Activated naive CD8-positive, alpha-beta T cell treated with anti-CD3 and anti-CD28 coated beads, Interleukin-2, amount 10 ng/mL, durations not matched to agents 7 days and 5 days (primary cell): ENCODE measurements at places on chromosomes 7 and 10. TPM values are rescaled to one million over a fixed set of nuclear protein-coding genes. Genes with fewer than 3 reads are reported as not detected.

Gene DOCK4
- total RNA-seq: 1.4 TPM

DNA sequence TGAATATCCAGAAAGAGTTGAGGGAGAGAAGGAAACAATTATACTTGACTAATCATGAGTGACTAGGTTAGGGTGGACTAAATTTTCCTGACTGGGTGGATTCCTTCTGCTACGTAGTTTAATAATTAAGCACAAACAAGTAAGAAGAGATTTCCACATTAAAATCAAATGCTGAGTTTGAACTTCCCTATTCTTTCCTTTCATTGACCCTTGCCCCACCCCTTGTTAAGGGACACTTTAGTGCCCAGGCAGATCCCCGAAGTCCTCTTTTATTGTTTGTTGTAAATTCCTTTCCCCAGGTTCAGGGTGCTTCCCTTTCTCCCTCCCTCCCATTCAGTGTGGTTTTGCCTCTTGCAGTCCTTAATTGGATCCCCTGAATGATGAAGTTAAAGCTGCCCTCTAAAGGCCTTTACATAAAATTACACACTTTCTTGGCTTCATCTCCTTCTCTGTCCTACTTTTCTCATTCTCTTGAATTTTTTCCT is 8.8 kb upstream of the SPAM1 start:
- DNase-seq: no peak

DNA sequence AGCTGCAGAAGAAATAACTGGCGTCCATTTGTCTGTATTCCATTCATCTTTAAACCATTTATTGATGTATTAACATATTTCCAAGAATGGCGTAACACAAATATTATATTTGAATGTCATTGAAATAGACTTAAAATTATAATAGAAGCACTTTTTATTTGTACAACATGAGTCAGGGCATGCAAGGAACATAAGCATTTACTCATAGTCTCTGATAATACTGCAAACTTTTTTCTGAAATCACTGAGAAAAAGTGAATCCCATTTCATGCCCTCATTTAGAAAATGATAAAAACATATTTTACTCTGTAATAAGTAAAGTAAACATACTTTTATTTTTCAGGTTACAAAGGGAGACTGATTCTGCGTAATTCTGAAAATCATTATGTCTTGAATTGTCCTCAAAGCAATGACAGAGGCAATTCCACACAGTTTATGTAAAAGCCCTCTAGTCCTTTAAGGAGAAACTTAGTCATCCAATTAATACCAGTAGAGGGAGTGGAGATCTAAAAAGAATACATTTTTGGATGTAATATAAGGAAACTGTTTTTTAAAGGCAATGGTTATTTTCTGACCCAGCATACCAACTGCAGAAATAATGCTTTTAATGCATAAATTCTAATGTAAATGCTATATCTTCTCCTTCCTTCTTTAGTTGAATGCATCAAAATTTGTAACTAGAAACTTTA is 58.1 kb downstream of the AGMO start:
- no peak for DNase-seq

GRCh38 chr10:69883310-69884023 is 81.8 kb downstream of the COL13A1 start:
- DNase-seq: no peak

DNA sequence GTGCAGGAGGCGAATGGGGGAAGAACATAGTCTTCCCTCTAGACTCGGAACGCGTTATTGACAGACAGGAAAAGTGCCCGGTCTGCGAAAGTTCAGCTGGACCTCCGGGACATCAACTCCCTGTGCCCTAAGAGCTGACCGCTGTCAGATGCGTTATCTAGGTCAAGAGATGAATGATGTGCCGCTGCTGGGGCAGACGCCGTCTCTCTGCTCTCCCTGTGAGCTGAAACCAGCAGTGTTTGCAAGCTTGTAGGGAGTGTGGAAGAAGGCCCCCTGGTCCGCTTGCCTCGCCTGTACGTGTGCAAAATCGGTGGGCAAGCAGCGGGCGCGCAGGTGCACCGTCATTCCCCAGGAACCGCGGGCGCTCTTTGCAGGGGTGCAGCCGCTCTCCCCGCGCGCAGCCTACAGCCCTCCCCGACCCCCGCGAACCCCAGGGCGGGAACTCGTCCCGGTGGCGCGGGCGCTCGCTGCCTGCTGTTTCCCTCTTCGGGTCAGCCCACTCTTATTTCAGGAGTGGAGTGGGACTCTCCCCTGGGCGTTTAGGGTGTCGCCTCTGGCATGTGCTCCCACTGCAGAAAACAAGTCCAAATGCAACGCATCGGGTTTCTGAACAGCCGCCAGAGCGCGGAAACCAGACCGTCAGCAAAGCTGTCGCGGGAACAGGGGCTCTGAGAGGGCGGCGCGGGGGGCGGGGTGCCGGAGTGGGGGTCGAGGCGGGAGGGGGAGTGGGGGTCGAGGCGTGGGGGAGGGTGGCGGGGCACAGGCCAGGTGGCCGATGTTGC is 1.8 kb upstream of the PFKFB3 start:
- peak; percentile 75 for DNase-seq

DNA sequence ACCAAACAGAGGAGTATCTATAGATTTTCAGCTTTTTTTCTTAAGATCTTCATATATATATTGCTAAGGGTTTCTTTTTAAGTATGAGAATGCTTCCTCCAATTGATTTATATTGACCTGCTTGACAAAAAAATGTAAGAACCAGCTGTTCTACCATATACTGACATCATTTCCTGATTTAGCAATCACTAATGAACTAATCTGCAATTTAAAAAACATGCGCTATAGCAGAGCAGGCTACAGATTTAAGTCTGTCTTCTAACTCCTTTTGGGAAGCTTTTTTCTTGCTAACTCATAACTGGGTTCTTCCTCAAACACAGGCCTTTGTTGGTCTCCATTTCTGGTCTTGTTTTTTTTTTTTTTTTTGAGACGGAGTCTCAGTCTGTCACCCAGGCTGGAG is 33.2 kb downstream of the ABCC2 start:
- no peak for DNase-seq

GRCh38 chr10:85318809-85319807 is 990.7 kb downstream of the CCSER2 start:
- no peak for DNase-seq

- DNase-seq: no peak
Observed at GRCh38 chr10:49299816-49300139, 808 bp downstream of the C10orf71 start.

GRCh38 chr10:52740913-52741675 is 31.5 kb downstream of the MBL2 start:
- peak; percentile 40 for DNase-seq

DNA sequence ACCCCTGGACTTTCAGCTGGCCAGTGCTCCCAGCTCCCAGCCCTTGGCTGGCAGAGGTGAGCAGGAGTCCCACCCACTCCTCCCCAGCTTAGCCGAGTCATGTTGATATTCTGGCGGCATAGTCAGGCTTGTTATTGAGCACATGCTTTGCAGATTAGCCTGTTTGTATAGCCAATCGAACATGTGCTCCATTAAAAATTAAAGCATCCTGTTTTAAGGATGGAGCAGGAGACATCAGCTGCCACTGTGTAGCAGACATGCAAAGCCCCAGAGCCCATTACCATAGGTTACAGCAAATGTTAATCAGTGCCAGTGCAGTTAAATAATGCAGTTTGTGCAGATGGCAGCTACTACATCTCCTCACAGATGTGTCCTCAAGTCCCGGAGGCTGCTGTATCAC is 574.6 kb upstream of the GALNT17 start:
- no peak for DNase-seq

Gene GIMAP8
- 29.2 TPM for total RNA-seq
